ENCODE measurements at places on chromosomes 16 and 17.

DNA sequence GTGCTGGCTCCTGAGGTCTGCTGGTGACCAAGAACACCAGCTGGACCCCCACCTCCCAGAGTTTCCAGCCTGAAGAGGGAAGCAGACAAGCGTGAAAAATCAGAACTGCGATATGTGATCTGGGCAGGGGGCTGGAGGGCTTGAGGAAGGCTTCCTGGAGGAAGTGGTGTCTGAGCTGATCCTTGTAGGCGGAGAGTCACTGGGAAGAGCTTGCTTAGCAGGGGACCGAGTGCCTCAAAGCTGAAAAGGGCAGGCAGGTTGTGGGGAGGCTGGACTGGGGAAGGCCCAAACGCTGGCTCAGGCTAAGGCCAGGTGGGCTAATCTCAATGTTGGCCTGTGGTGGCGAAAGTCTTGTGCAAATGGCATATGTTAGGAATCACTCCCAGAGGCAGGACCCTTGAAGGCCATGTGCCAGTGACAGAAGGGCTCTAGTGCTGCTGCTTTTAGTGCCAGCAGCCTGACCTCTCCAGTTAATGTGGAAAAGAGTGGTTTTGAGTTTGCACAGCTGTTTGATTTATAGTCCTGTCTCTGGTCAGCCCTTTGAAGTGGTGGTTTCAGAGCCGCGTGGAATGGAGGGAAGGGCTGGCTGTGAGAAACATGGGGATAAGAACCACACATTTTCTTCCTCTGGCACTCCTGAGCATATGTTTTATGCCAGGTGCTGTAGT is 85.3 kb upstream of the LGALS9 start:
- no peak for DNase-seq

GRCh38 chr16:26128296-26128695 is 436.5 kb downstream of the HS3ST4 start:
- DNase-seq = no peak

GRCh38 chr16:68369697-68370580 is 59.1 kb downstream of the PRMT7 start:
- DNase-seq = no peak

GRCh38 chr16:87490096-87490798 is 2.6 kb downstream of the ZCCHC14 start:
- no peak for DNase-seq

DNA sequence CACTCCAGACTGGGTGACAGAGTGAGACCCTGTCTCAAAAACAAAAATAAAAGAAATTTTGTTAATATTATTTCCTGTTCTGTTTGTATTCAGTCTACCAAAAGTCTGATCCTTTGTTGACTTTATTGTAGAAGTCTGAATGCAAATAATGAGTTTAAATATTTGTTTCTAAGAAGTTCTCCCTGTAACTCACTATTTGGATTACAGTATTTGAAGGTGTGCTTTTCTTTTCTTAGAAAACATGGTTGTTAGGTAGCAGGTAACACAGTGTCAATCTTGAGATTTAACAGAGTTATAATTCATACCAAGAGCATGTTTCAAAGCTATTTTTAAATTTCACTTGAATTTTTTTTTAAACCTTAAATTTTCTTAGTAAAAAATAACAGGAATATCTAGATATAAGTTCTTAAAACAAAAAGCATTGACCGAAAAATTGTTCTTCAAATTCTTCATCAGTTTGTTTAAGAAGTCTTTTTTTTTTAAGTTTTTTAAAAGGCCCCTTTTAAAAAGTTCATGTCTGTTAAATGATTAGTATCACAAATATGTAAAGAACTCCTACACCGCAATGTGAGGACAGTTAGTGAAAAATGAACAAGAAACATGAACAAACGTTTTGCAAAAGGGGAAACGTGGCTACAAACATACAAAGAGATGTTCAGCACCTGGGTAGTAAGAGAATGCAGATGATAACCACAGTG is 35.0 kb downstream of the GAN start:
- no peak for DNase-seq

DNA sequence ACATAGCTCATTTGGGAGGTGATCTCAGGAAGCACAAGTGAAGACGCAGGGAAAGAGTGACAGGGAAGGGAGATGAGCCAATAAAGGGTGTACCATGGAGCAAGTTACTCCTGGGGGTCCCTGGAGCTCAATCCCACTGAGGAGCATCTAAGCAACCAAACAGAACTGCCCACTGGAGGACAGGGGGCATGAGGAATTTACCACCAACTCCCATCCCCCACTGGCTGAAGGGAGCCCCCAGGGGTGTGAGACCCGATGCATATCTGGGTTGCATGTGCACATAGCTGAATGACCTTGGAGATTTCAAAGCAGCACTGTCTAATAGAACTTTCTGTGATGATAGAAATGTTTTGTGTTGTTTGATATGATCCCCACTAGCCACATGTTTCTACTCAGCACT is 29.6 kb downstream of the C16orf82 start:
- DNase-seq = no peak
